Effector CD8-positive, alpha-beta T cell (primary cell): ENCODE measurements at places on chromosomes 16 and 17.

DNA sequence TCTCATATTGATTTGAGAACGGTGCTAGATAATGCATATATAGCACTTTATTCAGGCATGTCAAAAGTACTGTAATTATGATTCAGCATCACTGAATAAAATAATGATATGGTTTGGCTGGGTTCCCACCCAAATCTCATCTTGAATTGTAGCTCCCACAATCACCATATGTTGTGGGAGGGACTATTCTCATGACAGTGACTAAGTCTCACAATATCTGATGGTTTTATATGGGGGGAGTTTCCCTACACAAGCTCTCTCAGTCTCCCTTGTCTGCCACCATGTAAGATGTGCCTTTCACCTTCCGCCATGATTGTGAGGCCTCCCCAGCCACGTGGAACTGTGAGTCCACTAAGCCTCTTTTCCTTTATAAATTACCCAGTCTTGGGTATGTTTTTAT lies 25.6 kb upstream of the LONP2 start:
- DNase-seq, result no peak

DNA sequence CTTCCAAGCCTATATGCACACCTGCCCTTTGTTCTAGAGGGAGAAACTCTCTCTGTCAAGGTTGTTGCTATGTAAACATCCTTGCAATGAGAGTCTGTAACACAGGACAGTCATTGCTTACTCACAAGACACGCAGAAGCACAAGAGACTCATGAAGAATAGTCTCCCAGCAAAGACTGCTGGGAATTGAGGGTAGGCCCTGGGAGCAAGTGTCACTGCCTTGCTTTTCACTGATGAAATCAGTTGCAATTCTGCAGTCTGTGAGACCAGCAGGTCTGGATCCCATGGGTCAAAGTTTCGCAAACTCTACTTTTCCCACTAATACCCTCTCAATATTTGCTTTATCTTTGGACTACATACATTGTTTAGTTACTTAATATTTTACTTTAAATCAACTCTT lies 177.4 kb downstream of the FTO start:
- DNase-seq, result no peak

GRCh38 chr17:80564545-80564944 lies 19.9 kb downstream of the RPTOR start:
- DNase-seq, result no peak

GRCh38 chr16:22684574-22685458 lies 129.1 kb upstream of the HS3ST2 start:
- no peak for DNase-seq

DNA sequence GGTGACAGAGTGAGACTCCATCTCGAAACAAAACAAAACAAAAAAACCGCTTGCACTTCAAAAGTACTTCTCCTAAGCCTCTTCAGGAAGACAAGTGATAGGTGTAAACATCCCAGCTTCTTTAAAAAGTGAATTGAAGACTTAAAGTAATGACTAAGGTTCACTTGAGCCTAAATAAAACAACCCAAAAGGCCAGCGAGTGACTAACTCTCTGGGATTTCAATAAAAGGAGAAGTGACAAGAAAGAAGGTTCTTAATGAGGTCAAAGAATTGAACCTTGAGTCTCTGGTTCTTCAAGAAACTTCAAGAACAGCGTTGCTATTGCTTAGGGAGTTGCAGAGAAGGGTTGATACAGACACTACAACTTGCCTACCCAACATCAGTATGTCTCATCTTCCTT lies 42.2 kb downstream of the STX8 start:
- no peak for DNase-seq

- DNase-seq, result no peak
These were observed 121.3 kb upstream of the PLCG2 start for GRCh38 chr16:81657781-81658180.

- no peak for DNase-seq
These were observed 35.4 kb upstream of the ENPP7 start for GRCh38 chr17:79695293-79695790.

DNA sequence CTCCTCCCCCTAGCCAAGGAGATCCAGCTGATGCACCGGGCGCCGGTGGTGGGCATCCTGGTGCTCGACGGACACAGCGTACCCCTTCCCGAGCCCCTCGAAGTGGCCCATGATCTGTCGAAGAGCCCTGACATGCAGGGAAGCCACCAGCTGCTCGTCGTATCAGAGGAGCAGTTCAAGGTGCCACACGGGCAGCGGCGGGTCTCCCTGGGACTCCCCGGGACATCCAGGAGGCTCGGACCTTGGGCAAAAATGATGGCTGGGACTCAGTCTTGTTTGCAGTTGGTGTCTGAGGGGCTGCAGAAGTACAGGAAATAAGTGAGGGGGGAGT lies 15.8 kb upstream of the MYO15B start:
- no peak for DNase-seq

- no peak for DNase-seq
These were observed 127.0 kb upstream of the NLRP1 start for GRCh38 chr17:5711344-5711743.

DNA sequence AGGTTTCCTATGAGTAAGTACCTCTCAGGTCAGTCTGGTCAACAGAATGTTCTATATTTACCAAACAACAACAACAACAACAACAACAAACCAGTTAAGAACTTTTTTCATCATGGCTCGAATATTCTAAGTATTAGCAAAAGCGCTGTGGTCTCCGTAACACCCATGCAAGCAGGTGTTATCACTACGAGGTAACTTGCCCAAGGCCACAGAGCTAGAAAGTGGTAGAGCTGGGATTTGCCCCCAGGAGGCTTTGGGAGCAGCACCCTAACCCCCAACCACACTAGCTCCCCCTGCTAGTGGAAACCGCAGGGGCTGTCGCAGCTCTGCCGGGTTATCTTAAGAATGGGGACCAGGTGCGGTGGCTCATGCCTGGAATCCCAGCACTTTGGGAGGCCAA lies 23.9 kb upstream of the C16orf74 start:
- no peak for DNase-seq

DNA sequence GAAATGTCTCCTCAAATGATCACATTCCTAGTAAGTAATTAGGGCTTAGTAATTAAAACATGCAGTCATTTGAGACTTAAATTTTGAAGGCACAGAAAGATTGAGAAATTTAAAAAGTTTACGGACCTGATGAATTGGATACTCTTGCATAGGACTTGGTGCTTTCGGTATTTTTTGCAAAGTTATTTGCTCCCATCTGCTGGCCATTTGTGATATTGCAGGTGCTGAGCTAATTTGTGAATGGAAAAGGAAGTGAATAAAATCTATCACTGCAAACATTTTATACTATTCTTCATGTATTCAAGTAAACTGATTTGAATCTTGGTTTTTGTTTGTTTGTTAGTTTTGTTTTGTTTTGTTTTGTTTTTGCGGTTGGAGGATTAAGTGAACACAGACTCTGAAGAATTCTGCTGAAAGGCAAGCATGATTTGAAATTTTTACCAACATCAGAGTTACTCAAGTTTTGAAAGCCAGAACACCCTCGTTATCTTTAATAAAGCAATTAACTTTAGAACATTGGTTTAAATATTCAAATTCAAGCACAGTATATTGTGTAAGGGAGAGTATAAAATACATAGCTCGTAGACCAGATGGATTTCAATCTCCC lies 689.5 kb upstream of the RBFOX1 start:
- peak; percentile 2 for DNase-seq

DNA sequence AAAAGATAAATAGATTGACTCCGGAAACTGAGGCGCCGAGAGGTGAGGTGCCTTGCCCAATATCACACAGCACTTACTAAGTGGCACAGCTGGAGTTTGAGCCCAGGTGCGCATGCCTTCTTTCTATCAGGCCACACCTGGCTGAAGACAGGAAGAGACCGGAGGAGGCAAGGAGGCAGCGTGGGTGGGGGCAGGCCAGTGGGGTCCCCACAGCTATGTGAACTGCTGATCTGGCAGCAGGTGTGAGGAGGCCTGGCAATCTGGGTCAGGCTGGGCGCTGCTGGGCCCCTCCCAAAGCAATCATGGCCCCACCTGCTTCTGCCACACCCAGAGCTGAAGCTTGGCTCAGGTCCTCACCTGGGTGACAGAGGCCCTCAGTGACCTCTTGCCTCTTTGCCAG lies 1.9 kb upstream of the GDPD3 start:
- no peak for DNase-seq

GRCh38 chr17:31224366-31224765 lies 72.7 kb downstream of the OMG start:
- no peak for DNase-seq

DNA sequence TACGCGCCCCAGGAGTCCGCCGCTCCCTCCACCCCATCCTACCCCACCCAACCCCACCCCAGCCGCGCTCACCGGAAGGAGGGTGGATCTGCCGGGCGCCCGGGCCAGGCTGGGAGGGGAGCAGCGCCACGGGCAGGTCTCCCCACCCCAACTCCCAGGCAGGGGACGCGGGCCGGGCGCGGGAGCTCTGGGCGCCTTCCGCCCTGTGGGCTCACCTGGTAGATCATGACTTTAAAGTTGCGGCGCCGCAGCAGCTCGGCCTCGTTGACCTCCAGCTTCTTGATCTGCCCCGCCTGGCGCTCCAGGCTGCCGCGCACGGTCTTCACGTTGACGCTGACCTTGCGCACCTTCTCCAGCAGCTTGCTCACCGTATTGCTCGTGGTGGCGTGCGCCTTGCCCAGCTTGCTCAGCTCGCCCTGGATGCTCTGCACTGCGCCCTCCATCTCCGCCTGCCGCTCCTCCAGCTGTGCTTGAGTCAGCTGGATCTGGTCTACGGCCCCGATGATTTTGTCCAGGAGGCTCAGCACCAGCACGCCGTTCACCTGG lies 571 bp downstream of the CAVIN1 start:
- no peak for DNase-seq

GRCh38 chr17:12673788-12674187 lies 8.1 kb downstream of the MYOCD start:
- DNase-seq, result no peak

DNA sequence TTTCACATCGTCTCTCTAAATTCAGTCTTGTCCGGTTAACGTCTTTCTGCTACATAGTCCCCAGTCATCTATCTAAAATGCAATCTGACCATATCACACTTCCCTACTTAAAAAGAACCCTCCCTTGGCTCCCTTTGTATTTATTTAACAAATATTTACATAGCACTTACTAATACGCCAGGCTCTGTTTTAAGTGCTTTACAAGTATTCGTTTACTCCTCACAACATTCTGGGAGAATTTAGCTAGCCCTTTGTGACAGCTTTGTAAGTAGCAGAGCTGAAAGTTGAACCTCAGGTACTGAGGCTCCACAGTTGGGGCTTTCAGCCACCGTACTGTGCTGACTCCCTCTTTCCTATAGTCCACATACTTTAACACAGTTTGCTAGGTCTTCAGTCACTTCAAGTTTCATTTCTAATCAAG lies 9.2 kb downstream of the PAFAH1B1 start:
- DNase-seq, result no peak

- no peak for DNase-seq
These were observed 138.8 kb downstream of the CCDC182 start for GRCh38 chr17:57606111-57606875.

GRCh38 chr17:22265807-22266206 lies 573.5 kb downstream of the KCNJ18 start:
- no peak for DNase-seq

- no peak for DNase-seq
These were observed 182.7 kb upstream of the CIBAR2 start for GRCh38 chr16:85294810-85295508.

DNA sequence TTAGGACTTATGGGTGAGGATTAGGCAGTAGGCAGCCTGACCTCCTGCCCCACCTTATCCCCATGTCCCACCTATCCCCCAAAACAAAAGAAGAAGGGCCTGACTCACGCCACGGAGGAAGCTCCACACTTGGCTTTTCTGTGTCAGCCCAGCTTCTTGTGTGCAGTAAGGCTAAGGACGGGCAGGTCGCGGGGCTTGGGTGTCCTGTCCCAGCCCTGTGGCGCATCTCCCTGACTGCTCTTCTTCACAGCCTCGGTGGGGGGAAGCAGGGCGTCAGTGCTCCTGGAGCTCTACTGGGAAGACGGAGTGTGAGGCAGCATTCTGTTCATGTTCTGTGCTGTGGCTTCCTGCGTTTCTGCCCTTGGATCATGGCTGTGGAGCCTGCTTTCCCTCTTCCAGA lies 34.6 kb upstream of the ALDH3A2 start:
- DNase-seq, result no peak

DNA sequence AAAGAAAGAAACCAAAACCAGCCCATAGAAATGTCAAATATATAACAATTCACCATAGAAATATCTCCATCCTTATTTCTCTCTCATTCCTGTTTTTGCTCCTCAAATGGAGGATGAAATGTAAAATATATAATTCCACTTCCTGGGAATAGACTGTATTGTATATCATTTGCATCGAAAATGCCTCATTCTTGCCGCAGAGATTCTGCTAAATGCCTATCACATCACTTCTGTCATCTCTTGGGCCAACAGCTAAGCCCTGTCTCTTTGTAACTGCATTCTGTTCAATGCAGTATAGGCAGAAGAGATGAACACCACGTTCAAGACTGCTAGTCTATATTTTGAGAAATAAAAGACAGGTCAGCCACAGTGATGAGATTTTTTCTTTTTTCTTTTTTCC lies 956.3 kb upstream of the SOX9 start:
- DNase-seq, result no peak

DNA sequence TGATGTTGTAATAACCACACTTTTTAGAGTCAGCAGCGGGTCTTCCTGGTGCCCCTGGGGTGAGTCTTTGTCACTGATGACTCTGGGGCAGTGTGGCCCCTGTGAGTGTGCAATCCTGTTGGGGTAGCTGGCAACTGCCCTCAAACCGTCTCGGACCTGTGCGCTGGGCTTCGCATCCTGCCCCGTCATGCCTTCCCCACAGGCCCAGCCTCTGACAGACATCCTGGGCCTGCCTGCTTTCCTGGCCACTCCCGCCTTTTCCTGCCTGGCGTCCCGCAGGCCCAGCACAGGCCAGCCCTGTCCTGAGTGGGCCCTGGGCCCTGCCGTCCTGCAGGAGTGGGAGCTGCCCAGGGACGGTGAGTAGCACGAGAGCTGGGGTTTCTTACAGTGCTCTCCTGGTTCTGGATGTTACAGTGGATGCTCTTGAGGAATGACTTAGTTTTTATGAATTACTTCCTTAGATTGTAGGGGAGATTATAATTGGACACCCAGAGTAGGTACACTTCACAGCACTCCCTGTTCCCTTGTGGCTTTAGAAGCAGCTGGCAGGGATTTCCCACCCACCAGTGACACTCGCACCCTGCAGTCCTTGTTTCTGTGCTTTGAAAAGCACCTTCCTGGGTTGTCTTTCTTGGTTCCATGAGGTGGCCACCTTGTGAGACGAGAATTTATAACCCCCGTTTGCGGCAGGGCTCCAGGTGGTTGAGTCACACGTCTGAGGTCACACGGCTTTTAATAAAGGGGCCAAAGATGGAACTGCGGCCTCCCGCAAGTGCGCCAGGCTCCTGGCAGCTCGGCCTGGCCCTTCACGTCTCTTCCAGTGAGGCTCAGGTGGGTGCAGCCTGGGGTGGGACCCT lies 50.0 kb upstream of the CAPN15 start:
- no peak for DNase-seq

GRCh38 chr17:72423718-72424117 lies 302.9 kb downstream of the SOX9 start:
- DNase-seq, result no peak

- DNase-seq, result no peak
These were observed 5.8 kb downstream of the CHTF18 start for GRCh38 chr16:794091-794822.

GRCh38 chr17:42361781-42362186 lies 26.5 kb downstream of the STAT3 start:
- DNase-seq, result no peak
